Activated CD8-positive, alpha-beta memory T cell treated with anti-CD3 and anti-CD28 coated beads for 48 hours (primary cell): ENCODE measurements at places on chromosomes 4 and X.

- no peak for DNase-seq
Measured at GRCh38 chr4:41819621-41820020, 71.1 kb upstream of the PHOX2B start.

DNA sequence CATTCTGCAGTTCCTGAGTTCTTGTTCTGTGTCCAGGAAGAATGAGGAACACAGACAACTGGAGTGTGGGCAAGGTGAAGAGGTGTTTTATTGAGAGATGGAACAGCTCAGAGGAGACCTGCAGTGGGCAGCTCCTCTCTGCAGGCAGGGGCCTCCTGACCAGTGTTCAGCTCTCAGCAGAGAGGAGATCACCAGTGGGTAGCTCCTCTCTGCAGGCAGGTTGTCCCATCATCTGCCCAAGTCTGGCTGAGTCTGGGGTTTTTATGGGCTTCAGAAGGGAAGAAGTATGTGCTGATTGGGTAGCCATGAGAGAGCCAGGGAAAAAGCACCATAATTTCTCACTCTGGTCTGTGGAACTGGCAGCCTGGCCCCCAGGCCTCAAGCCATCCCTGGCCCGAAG lies 56.0 kb upstream of the RASGEF1B start:
- DNase-seq, result no peak

DNA sequence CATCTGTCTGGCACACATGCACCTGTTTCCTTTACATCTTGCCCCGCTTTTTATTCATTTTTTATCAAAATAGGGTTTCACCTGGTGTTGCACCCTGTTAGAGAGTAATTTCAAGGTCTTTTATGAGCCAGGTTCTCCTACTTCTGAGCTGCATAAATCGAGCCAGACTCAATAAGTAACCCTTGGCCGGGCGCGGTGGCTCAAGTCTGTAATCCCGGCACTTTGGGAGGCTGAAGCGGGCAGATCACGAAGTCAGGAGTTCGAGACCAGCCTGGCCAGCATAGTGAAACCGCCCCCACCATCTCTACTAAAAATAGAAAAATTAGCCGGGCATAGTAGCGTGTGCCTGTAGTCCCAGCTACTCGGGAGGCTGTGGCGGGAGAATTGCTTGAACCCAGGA lies 1.0 kb upstream of the PPP2R3B start:
- DNase-seq, result no peak

- DNase-seq, result no peak
Measured at GRCh38 chrX:19867411-19867732, 20.0 kb downstream of the SH3KBP1 start.

- no peak for DNase-seq
Measured at GRCh38 chr4:62450740-62451139, 1250.6 kb downstream of the ADGRL3 start.

GRCh38 chrX:65668377-65669310 lies 1.2 kb downstream of the MSN start:
- no peak for DNase-seq

DNA sequence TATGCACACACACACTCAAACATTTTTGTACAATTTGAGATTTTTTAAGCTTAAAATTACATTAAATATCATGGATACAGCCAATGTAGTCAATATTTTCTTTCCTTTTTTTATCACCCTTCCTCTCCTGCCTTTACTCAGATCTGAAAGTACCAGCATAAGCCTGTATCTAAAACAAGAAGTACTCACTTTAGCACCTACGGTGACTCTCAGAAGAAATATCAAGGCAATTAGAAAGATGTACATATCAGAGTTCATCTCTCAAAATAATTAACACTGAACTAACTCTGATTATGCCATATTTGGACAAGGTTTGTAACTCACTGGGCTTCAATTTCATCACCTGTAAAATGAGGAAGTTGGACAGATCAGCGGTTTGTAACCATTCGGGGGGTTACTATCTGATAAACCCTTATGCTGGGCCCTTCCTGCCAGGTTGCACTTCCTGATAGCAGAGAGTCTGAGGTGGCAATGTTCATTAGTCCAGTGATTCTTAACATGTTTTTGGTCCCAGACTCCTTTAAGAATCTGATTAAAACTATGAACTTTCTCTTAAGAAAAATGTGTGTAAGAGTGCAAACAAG lies 5.7 kb upstream of the GPR174 start:
- no peak for DNase-seq

GRCh38 chr4:145538596-145538995 lies 56.9 kb downstream of the SMAD1 start:
- DNase-seq, result no peak

- no peak for DNase-seq
Measured at GRCh38 chr4:71188156-71188640, 150.6 kb upstream of the SLC4A4 start.

GRCh38 chr4:125191232-125191631 lies 123.5 kb upstream of the FAT4 start:
- no peak for DNase-seq

DNA sequence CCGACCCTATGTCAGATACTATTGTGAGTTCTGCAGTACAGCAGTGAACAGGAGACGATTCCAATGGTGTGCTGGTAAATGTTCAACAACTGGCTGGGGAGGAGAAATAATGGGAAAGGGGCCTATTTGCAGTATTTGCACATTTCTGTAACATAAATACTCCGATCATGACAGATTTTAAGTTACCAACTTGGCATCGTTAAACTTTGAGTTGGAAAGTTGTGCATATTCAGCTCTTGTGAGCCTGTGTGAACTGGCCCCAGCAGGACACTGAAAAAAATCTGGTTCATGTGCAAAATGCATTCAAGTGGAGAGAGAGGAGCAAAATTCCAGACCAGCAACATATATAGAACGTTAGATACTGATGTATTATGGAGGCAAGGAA lies 175.0 kb downstream of the MAPK10 start:
- DNase-seq, result no peak

- DNase-seq, result no peak
Measured at GRCh38 chr4:147823130-147823529, 91.2 kb downstream of the ARHGAP10 start.

DNA sequence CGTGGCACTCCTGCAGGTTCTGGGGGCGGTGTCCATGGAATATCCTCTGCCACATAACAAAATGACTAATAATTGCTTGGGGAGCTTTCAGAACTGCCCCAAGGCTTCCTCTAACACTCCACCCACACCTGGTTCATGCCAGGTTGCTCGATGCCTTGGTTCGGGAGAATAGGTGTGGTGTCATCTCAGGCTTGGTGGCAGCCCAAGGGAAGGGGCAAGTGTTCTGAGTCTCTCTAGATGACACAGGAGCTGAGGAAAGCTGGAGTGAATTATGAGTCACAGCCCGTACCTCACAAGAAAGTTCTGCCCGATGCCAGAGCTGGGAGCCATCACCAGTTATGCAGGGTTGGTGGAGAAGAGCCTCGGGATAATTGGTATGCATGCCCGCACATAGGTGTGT lies 14.7 kb downstream of the FTSJ1 start:
- no peak for DNase-seq

GRCh38 chrX:110755061-110755460 lies 40.6 kb downstream of the CHRDL1 start:
- DNase-seq, result no peak

DNA sequence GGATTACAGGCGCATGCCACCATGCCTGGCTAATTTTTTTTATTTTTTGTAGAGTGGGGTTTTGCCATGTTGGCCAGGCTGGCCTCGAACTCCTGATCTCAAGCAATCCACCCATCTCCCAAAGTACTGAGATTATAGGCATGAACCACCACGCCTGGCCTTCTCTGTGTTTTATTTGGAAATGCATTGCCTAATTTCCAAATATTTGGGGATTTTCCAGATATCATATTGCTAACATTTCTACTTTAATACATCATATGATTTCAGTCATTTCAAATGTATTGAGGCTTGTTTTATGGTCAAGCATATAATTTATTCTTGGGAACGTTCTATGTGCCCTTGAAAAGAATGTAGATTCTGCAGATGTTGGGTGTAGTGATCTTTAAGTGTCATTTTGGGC lies 38.8 kb downstream of the FGF2 start:
- no peak for DNase-seq

GRCh38 chrX:40931921-40932320 lies 153.3 kb upstream of the USP9X start:
- no peak for DNase-seq

- DNase-seq, result no peak
Measured at GRCh38 chr4:143374771-143375170, 38.1 kb downstream of the GAB1 start.

DNA sequence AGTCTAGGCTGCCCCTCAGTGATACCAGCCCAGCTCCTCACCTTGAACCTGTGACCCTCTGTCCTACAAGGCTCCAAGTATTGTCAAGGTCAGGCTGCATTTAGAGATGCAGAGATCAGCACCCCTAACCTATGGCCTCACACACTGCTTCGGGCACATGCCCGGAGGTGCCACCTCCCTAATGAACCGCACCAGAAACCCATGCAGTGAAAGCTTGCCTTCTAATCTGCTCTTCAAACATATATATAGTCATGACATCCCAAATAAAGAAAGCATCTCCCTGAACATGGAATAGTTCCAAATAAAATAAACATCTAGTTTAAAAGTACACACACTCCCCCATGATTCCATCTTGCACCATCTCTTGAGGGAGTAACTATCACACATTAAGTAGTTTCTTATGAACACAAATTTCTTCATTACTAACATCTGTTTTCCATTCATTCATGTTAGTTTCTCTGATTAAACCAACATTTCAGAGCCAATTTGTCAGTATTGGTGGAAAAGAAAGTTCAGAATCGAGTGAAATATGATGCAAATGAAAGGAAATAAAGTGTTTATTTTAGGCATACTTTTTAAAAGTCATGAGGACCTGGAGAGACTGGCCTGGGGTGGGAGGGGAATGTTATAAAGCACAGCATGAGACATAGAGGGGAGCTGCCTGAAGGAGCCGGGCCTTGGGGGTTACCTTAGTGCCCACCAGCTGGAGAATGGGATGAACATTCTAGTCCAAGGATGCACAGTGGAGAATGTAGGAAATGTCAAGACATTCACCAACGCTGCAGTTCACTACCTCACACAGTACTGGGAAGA lies 19.2 kb downstream of the CC2D2A start:
- no peak for DNase-seq

- no peak for DNase-seq
Measured at GRCh38 chr4:90246816-90247215, 119.6 kb downstream of the CCSER1 start.

DNA sequence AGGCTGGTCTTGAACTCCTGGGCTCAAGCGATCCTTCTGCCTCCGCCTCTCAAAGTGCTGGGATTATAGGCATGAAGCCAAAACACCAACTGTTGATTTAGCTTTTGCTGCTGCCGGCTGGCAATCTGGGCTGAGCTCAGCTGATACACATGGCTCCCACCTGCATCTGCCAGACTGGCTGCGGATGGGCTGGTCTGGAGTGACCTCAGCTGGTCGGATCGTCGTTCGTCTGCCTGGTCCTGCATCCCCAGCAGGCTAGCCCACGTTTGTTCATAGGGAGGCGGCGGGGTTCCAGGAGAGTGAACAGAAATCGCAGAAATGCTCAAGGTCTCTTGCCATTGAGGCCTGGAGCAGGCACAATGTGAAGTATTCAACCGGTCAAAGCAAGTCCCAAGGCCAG lies 74.4 kb upstream of the DDX3X start:
- no peak for DNase-seq

- DNase-seq, result no peak
Measured at GRCh38 chr4:133147921-133148689, 989 bp upstream of the PCDH10 start.
